ENCODE measurements at places on chromosomes 16 and 17.

GRCh38 chr17:4135489-4135888 is 7.3 kb downstream of the ZZEF1 start:
- no peak for DNase-seq

GRCh38 chr16:3780570-3780969 is 63.2 kb upstream of the TRAP1 start:
- no peak for DNase-seq

DNA sequence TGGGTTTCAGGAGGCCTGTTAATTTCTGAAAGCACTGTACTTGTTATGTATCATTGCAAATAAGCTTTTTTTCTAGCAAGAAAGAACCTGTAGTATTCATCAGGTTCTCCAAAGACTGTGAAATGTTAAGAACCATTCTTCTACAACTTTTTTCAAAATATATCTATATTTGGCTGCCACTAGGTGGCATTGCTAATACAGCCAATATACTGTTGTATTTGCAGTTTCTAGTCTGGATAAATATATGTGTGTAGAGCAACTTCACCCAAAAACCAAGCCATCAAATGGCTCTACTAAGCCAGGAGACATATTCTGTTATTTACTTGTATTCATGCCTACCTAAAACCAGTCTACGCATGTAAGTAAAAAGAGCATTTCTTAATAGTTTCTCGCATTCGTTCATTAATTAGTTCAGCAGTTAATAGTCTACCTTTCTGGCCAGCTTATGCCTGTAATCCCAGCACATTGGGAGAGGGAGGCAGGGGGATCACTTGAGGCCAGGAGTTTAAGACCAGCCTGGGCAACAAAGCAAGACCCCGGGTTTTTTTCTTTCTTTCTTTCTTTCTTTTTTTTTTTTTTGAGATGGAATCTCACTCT is 39.5 kb downstream of the VMP1 start:
- DNase-seq, result no peak

DNA sequence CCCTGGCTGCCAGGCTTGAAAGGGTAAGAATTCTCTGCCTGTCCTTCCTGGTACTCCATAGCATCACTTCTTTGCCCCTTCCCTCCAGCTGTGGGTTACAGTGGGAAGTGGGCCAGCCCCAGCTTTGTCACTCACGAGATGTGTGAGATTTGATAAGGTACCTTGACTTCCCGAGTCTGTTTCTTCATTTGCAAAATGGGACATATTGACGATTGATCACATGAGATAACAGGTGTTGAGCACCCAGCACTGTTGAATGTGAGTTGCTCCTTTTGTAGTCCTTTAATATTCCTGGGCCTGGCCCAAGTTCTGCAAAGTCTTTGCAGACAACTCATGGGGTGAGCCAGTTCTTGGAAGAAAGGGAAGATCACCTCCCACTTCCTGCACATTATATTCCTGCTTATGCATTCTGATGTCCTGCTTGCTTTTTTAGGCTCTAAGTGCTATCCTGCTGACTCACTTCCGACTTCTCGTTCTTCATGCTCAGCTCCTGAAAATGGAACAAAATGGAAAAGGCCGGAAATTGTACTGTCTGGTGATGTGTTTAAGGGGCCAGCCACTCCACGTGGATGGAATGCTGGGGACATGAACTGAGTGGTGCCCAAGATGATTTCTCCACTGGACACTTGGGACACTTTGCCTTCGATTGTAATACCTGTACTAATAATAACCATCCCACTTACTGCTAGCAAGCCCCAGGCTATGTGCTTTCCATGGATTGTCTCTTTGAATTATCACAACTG is 8.3 kb upstream of the NLK start:
- DNase-seq, result no peak

GRCh38 chr16:51708861-51709260 is 557.8 kb upstream of the SALL1 start:
- DNase-seq, result no peak

DNA sequence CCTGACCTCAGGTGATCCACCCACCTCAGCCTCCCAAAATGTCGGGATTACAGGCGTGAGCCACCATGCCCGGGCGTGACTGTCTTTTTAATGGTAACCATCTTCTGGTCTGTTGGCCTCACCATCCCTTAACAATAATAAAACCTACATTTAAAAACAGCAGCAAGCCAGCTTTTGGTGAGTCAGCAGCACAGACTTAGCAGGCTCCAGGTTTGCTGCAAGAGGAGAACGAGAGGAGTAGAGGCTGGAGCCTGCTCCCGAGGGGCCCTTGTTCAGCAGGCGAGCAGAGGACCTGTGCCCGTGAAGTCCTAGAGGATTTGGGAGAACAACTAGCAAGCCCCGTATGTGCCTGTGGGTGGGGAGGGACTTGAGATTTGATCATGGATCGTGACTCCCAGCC is 35.7 kb downstream of the MYH13 start:
- no peak for DNase-seq

DNA sequence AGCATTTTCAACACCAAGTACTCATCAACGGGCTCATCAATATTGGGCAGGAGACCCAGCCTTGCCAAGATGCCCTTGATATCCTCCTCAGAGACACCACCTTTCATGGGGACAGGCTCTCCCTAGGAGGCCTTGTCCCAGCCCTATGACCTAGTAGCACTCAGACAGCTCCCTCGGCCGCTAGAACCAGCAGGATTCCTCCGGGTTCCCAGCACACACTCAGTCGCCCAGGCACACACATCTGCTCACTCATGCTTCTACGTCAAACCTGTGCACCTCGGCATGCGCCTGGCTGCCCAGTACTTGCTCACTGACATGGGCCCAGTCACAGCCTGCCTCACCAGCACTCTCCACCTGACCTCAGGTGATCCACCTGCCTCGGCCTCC is 17.0 kb downstream of the SRCIN1 start:
- no peak for DNase-seq

GRCh38 chr17:30334421-30334820 is 564 bp upstream of the TMIGD1 start:
- no peak for DNase-seq

- DNase-seq, result no peak
Observed at GRCh38 chr17:73482251-73482716, 162.0 kb downstream of the SDK2 start.

GRCh38 chr16:58792188-58792587 is 58.1 kb upstream of the GOT2 start:
- no peak for DNase-seq

- no peak for DNase-seq
Observed at GRCh38 chr17:339193-340061, 13.2 kb downstream of the RPH3AL start.

GRCh38 chr17:8359769-8360168 is 16.7 kb downstream of the KRABD2 start:
- peak; percentile 32 for DNase-seq

- DNase-seq, result no peak
Observed at GRCh38 chr17:72635034-72635635, 457.4 kb downstream of the SLC39A11 start.

DNA sequence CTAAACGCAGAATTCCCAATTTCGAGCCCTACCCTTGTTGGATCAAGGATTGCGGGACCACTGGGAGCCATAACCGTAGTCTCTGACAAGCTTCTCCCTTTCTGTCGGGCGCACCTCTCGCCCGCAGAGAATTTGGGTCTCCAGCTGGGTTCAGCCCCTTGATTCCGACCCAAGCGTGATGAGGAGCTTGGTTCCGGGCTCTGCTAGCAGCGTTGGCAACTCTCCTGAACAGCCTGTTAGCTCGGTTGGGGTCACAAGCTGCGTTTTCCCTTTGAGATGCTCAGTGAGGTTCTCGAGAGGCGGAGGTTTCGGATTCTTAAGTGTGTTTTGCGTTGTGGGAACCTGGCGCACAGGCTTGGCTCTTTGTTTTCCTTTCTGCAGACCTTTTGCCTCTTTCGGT is 655 bp downstream of the ATXN1L start:
- DNase-seq, result no peak

- DNase-seq, result no peak
Observed at GRCh38 chr17:19724501-19725420, 8.4 kb upstream of the SLC47A2 start.

GRCh38 chr17:34140006-34140405 is 115.1 kb upstream of the CCL2 start:
- no peak for DNase-seq

DNA sequence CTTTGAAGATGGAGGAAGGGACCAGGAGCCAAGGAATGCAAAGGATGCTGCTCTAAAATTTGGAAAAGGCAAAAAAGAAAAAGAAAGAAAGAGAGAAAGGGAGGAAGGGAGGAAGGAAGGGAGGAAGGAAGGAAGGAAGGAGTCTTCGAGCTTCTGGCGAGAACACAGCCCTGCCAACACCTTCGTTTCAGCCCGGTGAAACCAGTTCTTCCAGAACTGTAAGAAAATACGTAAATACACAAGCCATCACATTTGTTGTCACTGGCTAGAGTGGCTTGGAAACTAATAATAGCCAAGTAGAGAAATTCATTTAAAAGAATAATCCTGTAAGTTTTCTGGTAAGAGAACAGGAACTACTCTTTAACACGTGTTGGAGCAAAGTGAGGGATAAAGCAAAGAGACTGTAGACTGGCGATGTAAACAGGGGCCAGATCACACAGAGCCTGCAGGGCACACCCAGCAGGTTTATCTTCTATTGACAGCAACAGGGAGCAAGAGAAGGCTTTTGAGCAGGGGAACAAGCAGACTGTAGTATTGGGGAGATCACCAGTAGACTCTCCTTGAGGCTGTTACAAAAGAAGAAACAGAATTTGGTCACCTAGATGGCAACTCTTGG is 188.7 kb upstream of the MPHOSPH6 start:
- DNase-seq, result no peak

DNA sequence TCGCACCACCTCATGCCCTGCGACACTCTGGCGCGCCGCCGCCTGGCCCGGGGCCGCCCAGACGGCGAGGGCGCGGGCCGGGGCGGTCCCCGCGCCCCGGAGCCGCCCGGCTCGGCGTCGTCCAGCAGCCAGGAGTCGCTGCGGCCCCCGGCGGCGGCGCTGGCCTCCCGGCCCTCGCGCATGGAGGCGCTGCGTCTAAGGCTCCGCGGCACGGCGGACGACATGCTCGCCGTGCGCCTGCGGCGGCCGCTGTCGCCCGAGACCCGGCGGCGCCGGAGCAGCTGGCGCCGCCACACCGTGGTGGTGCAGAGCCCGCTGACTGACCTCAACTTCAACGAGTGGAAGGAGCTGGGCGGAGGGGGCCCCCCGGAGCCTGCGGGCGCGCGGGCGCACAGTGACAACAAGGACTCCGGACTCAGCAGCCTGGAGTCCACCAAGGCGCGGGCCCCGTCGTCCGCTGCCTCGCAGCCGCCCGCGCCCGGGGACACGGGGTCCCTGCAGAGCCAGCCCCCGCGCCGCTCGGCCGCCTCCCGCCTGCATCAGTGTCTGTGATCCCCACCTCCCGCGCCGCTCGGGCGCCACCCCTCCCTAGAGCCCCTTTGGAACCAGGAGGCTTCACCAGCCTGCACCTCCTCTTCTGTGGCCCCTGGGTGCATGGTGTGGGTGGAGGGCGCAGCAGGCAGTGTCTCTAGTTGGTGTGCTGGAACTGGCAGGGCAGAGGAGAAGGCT is 82.3 kb downstream of the ARHGAP23 start:
- no peak for DNase-seq

- no peak for DNase-seq
Observed at GRCh38 chr16:77540646-77541045, 105.8 kb upstream of the ADAMTS18 start.

- DNase-seq, result no peak
Observed at GRCh38 chr17:34235389-34236028, 19.6 kb upstream of the CCL2 start.

DNA sequence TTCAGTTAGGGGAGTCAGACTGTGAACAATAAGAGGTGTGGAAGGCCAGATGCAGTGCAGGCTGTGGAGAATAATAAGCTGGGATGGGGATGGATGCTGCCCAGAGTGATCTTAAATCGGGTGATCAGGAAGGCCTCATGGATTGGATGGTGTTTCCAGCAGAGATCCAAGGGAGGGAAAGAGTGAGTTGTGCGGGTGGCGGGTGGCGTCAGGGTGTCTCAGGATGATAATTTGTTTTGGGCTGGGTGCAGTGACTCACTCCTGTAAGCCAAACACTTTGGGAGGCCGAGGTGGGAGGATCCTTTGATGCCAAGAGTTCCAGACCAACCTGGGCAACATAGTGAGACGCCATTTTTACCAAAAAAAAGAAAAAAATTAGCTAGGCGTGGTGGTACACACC is 7.9 kb downstream of the CLUAP1 start:
- DNase-seq, result no peak

DNA sequence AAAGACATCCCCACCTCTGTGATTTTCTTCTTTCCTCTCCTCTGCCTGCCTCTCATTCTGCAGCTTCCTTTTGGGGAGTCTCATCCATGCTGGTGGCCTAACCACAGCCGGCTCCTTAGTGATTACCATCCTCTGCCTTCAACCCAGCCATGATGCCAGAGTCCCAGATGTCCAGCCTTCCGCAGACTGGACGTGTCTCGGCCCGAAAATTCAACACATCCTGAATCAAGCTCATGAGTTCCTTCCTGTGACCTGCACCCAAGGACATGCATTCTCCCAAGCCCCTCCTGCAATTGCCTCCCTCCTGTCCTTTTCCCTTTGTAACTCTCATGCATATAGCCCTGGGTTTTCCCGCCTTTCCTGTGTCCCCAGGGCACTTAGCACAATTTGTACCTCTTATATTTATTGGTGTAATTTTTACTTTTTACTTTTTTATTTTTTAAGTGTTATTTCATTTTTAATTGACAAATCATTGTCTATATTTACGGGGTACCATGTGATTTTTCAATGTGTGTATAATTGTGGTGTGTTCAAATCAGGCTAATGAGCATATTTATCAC is 1.2 kb upstream of the SLC13A5 start:
- no peak for DNase-seq

DNA sequence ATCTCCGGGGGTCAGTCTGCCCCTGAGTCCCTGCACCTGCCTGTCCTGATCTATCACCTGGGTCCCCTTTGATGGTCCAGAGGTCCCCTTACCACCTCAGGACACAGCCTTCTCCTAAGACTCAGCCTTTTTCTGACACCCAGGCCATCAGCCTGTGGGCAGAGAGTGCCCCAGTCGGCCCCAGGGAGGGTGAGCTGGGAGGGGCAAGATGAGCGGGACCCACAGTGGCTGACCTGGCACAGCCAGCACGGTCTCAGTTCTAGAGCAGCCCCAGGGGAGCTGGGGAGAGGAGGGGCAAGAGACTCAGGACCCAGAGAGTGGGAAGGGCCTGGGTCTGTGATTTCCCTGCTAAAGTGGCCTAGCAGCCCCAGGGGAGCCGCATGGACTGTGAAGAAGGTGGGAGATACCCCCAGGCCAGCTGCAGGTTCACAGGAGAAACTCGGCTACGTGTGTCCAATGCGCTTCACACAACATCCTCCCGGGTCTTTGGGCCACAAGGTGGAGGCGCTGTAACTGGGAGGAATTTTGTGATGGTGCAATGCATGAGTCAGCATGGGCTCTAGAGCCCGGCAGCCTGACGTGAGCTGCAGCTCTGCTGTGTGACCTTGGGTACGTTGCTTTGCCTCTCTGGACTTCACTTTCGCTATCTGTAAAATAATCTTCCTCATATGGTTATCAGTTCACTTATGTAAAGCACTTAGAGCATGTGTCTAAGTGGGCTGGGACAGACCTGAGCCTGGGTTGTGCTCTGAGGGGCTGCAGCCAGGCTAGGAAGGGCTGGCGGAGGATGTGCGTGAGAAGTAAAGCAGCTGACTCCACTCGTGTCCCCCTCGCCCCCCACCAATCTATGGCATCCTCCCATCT is 67.2 kb upstream of the LHX1 start:
- no peak for DNase-seq

Measured in NCI-H446 treated with DMSO at 0.1 percent for 48 hours (cell line).